ENCODE measurements at places on chromosomes 11 and 22. TPM values are rescaled to one million over a fixed set of nuclear protein-coding genes. Genes with fewer than 3 reads are reported as not detected.
A peak's percentile ranks its signal among the peaks of the same experiment; 100 is the strongest.

DNA sequence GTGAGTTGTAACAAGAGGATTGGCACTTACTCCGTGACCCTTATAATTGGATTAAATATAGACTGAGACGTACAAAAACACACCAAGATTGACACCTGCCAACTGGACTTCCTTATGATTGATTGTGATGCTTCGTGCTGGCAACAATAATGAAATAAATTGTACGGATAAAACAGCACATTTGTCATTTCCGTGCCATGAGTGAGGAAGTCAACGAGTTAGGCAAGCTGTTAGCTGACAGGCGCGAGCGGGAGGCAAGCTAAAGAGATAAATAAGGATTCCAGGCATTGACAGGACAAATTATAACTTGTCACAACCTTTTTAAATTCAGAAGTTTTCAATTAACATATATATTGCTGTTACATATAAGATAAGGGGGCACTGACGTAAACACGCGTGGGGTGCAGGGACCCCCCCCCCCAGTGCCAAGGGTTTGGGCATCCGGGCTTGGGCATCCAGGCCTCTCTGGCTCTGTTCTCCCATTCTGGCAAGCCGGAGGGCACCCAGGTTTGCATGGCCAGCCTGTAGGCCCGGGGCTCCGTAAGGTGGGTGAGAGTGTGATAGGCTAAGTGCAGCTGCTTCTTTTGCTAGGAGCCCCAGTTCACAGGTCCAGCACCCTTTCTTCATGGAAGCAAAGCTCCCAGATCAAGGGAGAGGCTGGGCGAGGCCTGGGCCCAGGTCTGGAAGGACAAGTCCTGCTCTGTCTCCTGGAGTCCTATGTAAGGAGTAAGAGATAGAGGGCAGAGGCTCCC lies 11.2 kb upstream of the PAX6 start:
- no peak for ATAC-seq

DNA sequence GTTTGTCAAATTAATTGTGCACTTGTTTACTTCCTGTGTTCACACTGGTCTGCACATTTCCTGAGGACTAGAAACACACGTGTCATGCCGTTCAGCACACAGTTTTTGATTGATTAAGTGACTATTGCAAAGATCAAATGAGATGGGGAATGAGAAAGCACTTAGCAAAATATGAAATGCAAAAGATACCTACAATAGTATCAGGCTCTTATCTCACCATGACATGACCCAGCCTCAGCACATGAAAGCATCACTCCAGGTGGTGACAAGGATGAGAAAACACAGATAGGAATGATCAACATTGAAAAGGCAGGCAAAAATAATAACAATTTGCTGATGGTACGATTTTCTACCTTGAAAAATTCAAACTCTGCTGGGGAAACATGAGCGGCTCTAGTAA lies 42.1 kb upstream of the TP53I11 start:
- no peak for ATAC-seq

DNA sequence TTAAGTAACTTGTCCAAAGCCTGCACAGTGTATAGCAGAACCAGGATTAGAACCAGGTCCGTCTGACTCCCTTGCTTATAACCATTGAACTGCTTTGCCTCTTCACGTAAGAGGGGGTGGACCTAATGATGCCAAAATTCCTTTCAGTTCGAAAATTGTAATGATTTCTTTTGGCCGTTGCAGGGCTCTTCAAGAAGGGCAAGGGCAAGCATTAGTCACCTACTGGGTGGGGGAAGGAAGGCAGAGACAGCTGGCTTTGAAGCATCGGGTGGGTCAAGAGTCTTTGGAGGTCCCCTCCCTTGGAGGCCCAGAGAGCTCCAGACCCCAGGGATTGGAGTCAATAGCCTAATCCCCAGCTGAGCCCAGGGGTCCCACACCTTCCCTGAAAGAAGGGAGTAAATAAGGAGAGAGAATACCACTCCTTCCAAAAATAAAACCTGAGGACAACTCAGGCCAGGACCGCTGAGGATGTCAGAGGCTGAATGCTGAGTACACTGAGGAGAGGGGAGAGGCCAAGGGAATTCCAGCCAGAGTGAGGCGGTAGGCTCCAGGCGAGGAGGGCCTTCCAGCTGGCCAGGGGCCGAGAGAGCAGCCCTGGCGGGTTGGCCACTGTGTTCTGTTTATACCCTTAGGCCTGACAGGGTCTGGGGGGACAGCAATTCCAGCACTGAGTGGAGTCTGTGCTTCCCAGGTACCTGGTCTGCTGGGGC lies 14.1 kb downstream of the CREB3L1 start:
- ATAC-seq = no peak

DNA sequence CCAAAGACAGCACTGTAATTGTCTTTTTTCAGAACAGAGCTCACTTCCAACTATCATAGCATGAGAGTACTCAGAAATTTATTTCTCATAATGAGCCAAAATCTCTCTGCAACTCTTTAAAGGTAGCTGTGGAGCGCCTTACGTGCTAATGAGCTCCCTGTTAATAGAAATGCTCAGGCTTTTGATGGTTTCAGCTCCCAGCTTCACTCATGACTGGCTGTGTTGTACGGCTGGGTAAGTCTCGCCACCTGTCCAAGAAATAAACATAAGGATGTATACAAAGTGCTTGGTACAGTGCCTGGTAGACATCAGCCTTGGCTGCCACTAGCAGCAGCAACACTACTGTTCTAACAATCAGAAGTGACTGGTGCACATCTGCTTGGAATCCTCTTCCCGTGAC lies 109.4 kb downstream of the LDLRAD3 start:
- no peak for ATAC-seq

GRCh38 chr11:5277807-5278382 lies 8.2 kb upstream of the HBE1 start:
- ATAC-seq = no peak

GRCh38 chr11:71311928-71312510 lies 59.6 kb upstream of the SHANK2 start:
- no peak for ATAC-seq

DNA sequence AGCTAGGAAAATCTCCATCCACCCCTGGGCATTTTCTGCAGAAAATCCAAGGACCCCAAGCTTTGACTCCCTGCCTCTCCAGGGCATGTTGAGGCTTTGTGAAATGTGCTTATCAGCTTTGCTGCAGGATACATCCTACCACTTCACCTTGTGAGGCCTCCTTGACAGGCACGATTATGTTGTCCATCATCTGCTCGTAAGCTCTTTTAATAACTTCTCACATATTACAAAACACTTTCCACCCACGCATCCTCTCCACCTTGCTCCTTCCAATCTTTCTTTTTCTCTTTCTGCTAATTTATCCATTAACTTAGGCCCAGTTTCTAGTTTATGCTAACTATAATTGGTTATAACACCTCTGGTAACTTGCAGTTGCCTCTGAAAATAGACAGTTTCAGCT lies 147.0 kb upstream of the MTNR1B start:
- no peak for ATAC-seq

- peak; percentile 52 for ATAC-seq
These were observed 483.0 kb downstream of the MN1 start for GRCh38 chr22:27318516-27318915.

GRCh38 chr11:20274031-20274430 lies 89.5 kb upstream of the HTATIP2 start:
- ATAC-seq = no peak

GRCh38 chr22:46500201-46500600 lies 37.2 kb downstream of the CELSR1 start:
- no peak for ATAC-seq

DNA sequence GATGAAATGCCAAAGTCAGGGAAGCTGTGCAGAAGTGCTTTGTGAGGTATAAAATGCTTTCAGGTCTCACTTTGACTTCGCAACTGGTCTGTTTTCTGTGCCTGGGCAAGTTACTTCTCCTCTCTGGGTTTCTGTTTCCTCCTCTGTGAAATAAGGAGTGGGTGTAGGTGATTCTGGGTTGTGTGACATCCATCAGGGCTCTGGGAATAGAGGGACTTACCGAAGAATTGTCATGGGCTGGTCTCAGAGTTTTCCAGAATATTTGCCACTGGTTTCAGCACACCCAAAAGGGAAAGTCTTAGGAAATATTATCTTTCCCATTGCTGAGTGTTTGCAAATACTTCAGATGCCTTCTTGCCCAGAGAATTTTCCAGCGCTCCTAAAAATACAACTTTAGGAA lies 118.4 kb downstream of the KIAA1671 start:
- no peak for ATAC-seq

DNA sequence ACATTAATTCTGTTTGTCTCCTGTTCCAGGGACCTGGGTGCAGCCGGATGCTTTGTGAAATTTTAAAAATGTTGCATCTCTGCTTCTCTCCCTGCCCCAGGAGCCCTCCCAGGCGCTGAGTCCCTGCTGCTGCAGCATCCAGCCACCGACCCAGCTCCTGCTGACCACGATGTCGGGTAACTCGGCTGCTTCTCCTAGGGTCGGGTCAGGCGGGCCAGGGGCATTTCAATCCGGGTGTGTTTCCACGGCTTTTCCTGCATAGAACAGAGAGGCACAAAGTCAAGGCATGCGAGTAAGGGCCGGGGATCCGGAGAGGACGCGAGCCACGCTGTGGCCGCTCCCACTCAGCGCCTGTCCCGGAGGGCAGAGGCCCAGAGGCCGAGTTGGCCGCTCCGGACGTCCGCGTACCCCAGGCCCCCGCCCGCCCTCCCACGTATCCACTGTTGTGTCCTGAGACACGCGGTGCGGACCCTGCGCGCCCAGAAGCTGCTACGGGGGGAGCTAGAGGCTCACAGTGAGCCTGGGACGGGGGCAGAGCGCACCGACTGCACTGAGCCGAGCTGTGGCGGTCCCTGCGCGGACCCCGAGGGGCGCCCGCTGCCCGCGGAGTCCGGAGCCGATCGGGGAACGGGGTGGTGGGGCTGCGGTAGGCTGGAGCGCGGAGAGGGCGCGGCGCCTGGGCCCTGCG lies at the start of gene POU2AF3:
TSS of gene POU2AF3 (plus strand) at position 134 of the 688 bp plus-strand sequence. CDS start at position 170, 36 bp downstream.
- peak; percentile 23 for ATAC-seq

GRCh38 chr22:42562684-42563083 lies 8.9 kb downstream of the SERHL2 start:
- ATAC-seq = no peak

- no peak for ATAC-seq
These were observed 18.0 kb downstream of the RANGAP1 start for GRCh38 chr22:41267958-41268357.

- ATAC-seq = no peak
These were observed 252.8 kb upstream of the BLID start for GRCh38 chr11:122368796-122369195.

- no peak for ATAC-seq
These were observed 34.4 kb upstream of the FJX1 start for GRCh38 chr11:35583843-35584242.

DNA sequence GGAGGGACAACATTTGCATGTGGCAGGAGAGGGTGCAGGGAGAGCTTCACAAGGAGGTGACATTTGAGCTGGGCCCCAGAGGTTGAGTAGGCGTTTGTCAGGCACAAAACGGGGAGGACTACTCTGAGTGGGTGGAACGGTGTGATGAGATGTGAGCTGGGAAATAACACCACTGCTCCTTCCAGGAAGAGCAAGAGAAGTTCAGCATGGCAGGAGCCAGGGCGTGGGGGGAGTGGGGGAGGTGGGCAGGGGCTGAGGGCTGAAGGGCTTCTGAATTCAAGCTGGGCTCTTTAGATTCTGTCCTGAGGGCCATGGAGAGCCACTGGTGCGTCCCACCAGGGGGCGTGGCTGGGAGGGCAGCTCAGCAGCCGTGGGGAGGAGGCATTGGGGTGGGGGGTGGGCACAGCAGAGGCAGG lies 54.2 kb downstream of the OTOG start:
- ATAC-seq = no peak

GRCh38 chr11:54558919-54559318 lies 44.9 kb downstream of the OR4C46 start:
- ATAC-seq = no peak

- ATAC-seq = no peak
These were observed 5.6 kb upstream of the KCTD17 start for GRCh38 chr22:37045958-37046357.

CAVIN3 gene
- total RNA-seq = 11.8 TPM

IGLL1 gene
- total RNA-seq = not detected

SMTN gene
- total RNA-seq = 21.1 TPM

DDTL gene
- 1.7 TPM for total RNA-seq

SH3BP1 gene
- total RNA-seq = 40.2 TPM

SDHAF2 gene
- 24.7 TPM for total RNA-seq

AMPD3 gene
- 16.2 TPM for total RNA-seq

P2RY2 gene
- total RNA-seq = 44.3 TPM

ZNF143 gene
- total RNA-seq = 12.6 TPM

LRRC74B gene
- 0.20 TPM for total RNA-seq

Data from esophagus mucosa (tissue), 1 donor.